SK-N-SH treated with all-trans-retinoic acid at 6 μM for 48 hours (cell line): ENCODE measurements at places on chromosomes 2 and 18.

- no peak for ATAC-seq
Measured at GRCh38 chr2:96839875-96840850, 3.7 kb downstream of the ANKRD23 start.

- no peak for ATAC-seq
Measured at GRCh38 chr18:4762330-4762729, 307.2 kb upstream of the DLGAP1 start.

DNA sequence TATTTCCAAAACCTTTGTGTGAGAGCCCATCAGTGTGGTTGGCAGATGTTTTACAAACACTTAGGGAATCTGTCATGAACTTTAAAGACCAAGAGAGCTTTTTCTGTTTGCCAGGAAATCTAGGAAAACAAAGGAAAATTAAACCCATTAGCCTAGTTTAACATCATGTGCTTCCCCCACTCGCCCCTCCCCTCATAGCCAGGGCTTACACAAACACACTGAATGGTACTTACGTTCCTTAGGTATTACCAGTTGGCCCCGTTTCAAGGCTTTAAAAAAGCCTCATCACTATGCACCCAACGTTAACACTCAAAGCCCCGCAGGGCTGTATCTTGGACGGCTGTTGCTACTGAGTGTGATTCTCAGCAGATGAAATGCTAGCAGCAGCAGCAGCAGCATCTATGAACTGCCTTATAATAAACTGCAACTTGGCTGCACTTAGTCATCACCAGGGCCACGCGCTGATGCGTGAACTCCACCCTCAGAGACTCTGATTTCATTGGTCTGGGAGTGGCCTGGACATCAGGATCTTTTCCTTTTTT lies 20.1 kb upstream of the TTC39C start:
- ATAC-seq: peak; percentile 88

- ATAC-seq: no peak
Measured at GRCh38 chr2:237433920-237434676, 20.1 kb upstream of the COL6A3 start.

GRCh38 chr2:131104487-131105155 lies 515 bp upstream of the PLEKHB2 start:
- peak; percentile 81 for ATAC-seq

- peak; percentile 53 for ATAC-seq
Measured at GRCh38 chr2:131493199-131493968, 1.2 kb upstream of the MZT2A start.

GRCh38 chr18:59065684-59066083 lies 74.0 kb upstream of the SEC11C start:
- no peak for ATAC-seq
